T-helper 2 cell (primary cell): ENCODE measurements at places on chromosomes 16 and 17.

DNA sequence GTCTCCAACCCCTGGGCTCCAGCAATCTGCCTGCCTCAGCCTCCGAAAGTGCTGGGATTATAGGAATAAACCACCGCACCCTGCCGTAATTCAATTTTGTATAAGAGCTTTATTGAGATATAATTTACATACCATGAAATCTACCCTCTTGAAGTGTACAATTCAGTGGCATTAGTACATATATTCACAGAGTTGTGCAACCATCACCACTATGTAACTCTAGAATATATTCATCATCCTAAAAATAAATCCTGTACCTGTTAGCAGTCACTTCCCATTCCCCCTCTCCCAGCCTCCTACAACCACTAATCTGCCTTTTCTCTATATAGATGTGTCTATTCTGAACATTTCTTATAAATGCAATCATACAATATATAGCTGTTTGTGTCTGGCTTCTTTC is 26.1 kb downstream of the TOM1L2 start:
- DNase-seq: no peak

DNA sequence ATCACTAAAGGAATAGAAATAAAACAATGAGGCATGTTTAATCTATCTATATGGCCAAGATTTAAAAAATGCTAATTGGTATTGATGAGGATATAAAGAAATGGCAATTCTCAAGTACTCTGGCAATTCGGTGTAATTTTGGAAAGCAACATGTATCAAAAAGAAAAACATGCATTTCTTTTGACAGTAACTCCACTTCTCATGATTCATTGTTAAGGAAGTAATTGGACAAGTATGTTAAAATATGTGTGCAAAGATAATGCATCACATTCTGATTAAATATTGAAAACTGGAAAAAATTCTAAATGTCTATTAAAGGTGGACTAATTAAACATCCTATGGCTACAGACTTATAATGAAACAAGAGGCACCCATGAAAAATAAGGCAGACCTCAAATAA is 81.2 kb downstream of the CREBBP start:
- DNase-seq: no peak

DNA sequence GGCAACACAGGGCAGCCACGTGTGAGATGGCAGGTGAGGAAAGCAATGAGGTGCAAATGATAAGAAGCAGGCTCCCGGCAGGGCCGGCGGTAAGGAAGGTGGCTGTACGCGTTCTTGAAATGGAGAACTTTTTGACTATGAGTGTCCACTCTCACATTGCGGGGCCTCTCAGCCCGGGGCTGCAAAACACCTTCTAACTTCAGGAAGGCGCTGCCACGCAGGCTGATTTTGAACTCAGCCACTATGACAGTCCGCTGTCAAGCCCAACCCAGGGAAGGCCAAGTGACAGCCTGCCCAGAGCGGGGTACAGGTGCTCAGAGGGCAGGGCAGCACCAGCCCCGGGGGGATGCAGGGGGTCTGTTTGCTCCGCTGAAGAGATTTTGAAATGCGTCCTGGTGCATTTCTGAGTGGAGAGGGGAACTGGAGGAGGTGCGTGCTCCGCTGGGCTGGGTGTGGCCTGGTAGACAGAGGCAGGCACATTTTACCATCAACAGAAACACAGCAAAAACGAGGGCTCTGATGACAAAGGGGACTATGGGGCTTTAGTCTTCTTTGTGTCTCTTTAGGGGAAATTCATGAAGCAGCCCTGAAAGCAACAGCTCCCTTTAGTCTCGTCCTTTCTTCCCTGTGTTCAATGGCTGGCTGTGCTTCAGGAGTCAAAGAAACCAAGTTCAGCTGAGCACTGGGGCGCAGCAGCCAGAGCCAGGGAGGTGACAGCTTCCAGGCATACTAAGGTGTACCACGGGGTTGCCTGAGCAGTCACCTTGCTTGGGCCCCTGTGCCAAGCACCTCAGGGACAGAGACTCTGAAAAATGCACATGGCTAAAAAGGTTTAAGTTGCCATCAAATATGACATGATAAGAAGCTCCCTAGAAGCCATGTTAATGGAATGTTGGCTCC is 14.6 kb upstream of the SREBF1 start:
- DNase-seq: no peak

- DNase-seq: no peak
Observed at GRCh38 chr17:59810894-59811153, 81.9 kb downstream of the TUBD1 start.

GRCh38 chr17:48241131-48241591 is 133.6 kb downstream of the SNX11 start:
- DNase-seq: no peak
